Endothelial cell of umbilical vein (primary cell): ENCODE measurements at places on chromosomes 4 and X. TPM values are rescaled to one million over a fixed set of nuclear protein-coding genes. Genes with fewer than 3 reads are reported as not detected.

AMBN gene
- polyA plus RNA-seq, result not detected in 2 replicates

XKRX gene
- 0.33 and 0.37 TPM in 2 replicates for polyA plus RNA-seq

DNA sequence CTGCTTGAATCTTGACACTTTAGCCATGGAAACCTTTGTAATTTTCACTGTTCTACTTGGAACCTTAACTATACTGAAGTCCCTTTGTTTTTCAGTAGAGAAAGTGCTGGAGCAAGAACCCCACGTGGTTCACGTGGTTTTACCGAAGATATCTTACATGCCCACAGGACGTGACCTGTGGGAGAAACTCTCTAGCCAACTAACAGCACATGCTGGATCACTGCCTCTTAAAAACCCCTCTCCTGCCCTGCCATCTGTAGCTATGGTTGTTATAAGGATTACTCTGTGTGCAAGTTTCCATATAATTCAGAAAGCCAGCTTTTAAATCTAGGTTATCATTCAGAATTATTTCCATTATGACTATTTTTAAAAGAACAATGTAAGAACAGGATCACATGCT is 30.2 kb downstream of the SPANXD start:
- H3K36me3 ChIP-seq, result no peaks in the 10 kb centered on the region
- DNase-seq, result no peak
- no peaks in the 10 kb centered on the region for H3K27me3 ChIP-seq
- H3K27ac ChIP-seq, result no peak overlapping the region
- H3K4me3 ChIP-seq, result no peak overlapping the region

DNA sequence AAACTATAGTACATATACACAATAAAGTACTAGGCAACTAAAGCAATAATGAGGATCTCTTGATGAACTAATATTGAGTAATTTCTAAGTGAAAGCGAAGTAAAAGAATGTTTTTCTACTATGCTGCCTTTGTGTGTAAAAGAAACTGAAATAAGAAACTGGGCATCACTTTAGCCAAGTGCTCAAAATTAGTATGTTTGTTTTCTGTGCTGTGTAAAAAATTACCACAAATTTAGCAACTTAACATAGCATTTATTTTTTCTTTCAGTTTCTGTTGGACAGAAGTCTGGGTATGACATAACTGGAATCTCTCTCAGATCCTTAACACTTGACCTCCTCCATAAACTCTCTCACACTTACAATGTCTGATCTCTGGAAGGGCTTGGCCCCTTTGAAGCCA is 687.1 kb upstream of the MAGEB2 start:
- H3K4me3 ChIP-seq, result no peak overlapping the region
- no peak for DNase-seq
- H3K36me3 ChIP-seq, result no peaks in the 10 kb centered on the region

GRCh38 chr4:77209012-77209411 is 52.0 kb downstream of the CCNG2 start:
- no peaks in the 10 kb centered on the region for H3K36me3 ChIP-seq
- no peak overlapping the region for H3K4me3 ChIP-seq
- no peak for DNase-seq
- no peaks in the 10 kb centered on the region for H3K4me1 ChIP-seq
- no peak overlapping the region for H3K27ac ChIP-seq
- H3K27me3 ChIP-seq, result peaks cover 39% of the 10 kb centered on the region

- H3K4me1 ChIP-seq, result no peaks in the 10 kb centered on the region
- no peaks in the 10 kb centered on the region for H3K36me3 ChIP-seq
- peak; percentile 8 for DNase-seq
- H3K27ac ChIP-seq, result no peak overlapping the region
- H3K4me3 ChIP-seq, result no peak overlapping the region
These were observed 49.7 kb downstream of the ATP8A1 start for GRCh38 chr4:42607011-42607726.

DNA sequence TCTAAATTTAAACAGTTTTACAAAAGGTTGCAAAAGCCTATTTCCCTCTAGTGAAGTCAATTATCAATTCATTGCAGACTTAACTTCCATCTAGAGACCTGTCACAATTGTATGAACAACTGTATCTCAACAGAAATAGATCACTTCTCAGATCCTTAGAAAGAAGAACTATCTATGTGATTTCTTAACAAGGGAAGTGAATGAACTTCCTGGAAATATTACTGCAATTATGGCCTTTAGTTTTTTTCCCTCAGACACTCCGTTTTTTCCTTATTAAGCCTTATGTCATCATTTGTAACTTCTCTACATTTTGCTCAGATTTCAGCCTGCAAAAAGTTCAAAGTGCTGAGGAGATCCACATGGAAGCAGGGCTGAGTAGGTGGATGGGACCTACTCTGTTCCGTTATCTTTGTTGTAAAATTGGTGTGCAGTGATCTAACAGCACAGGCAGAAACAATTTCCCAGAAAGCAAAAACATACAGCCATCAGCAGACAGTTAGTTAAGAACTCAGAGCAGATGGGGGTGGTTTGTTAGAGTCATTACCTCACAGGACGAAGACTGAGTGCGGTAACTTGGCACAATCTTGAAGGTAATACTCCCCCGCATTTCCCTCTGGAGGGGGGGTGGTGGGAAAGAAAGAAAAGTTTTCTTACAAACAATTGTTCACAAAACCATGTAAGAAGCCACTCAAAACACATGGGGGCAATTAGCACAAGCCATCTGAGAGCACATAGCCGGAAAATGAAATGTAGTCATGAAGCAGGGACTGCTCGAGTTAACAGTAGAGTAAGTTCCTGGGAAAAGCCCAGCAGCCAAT is 112.3 kb downstream of the NYX start:
- H3K27ac ChIP-seq, result peak overlapping the region; percentile 43
- H3K36me3 ChIP-seq, result no peaks in the 10 kb centered on the region
- peak; percentile 82 for DNase-seq
- peaks cover 15% of the 10 kb centered on the region for H3K4me1 ChIP-seq
- no peaks in the 10 kb centered on the region for H3K27me3 ChIP-seq

DNA sequence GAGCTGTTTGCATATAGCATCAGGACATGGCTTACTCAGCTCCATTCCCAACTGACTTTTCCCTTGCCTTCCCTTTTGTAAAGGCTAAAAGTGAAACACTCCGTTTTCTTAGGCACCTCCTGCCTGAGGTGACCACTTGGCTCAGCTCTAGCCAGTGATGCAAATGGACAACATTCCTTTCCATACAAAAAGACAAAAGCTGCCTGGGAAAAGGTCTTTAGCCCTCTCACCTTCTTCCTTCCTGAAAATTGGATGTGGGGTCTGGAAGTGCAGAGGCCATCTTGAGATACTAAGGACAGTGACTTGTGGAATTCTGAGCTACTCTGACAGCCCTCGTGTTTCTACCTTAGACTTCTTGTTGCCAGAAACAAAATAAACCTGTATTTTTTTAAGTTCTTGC is 27.7 kb upstream of the SFRP2 start:
- H3K27ac ChIP-seq, result no peak overlapping the region
- H3K4me1 ChIP-seq, result no peaks in the 10 kb centered on the region

GRCh38 chrX:30812326-30812725 is 76.7 kb downstream of the TAB3 start:
- H3K4me1 ChIP-seq, result no peaks in the 10 kb centered on the region
- no peak overlapping the region for H3K27ac ChIP-seq
- DNase-seq, result no peak
- no peaks in the 10 kb centered on the region for H3K36me3 ChIP-seq
- no peak overlapping the region for H3K4me3 ChIP-seq
